ENCODE measurements at places on chromosomes 7 and 10.

GRCh38 chr7:463362-463781, 56.3 kb downstream of the PDGFA start:
- peak; percentile 65 for DNase-seq

DNA sequence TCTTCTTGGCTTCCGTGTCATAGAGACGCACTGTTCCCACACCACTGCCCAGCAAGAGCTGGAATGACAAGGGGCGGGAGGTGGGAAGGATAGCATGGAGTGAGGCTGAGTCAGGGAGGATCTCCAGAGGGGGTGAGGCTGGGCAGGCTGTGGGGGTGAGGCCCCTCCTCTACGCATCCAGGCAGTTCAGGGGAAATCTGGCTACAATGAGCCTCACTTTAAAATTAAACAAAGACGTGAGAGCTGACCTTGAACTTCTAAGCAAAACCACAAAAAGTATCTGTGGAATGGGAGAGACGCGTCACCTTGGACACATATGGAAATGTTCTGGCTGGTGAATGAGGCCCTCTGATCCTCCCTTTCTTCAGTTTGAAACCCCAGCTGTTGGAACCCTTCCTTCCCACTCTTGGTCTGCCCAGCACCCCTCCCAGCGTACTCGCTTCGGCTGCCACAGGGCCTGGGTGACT, 17.7 kb downstream of the WDR91 start:
- DNase-seq = no peak

DNA sequence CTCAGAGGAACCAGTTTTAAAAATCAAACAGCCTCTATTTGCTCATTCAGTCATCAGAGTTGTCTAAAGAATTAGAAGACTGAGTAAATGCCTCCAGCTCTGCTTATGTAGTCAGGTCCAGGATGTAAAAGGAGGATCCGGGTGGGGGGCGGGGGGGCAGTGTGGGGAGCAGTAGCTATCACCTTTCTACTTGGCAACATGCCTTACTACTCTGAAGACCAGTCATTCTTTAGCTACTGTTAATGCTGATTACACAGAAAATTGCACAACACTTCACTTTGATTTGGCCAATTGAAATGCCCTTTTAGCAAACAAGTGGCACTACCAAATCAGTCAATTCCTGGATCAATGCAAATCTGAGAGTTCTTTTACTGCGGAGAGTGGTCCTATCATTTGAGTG, 164.2 kb downstream of the NXPH1 start:
- no peak for DNase-seq

- DNase-seq = no peak
Measured at GRCh38 chr10:498760-499435, 190.6 kb downstream of the DIP2C start.

DNA sequence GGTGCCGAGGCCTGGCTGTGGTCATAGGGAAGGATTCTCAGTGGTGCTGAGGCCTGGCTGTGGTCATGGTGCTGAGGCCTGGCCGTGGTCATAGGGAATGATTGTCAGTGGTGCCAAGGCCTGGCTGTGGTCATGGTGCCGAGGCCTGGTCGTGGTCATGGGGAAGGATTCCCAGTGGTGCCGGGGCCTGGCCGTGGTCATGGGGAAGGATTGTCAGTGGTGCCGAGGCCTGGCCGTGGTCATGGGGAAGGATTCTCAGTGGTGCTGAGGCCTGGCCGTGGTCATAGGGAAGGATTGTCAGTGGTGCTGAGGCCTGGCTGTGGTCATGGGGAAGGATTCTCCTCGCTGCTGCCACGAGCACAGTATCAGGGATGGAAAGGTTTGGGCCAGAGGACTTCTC, 327.3 kb downstream of the ADARB2 start:
- DNase-seq = no peak

DNA sequence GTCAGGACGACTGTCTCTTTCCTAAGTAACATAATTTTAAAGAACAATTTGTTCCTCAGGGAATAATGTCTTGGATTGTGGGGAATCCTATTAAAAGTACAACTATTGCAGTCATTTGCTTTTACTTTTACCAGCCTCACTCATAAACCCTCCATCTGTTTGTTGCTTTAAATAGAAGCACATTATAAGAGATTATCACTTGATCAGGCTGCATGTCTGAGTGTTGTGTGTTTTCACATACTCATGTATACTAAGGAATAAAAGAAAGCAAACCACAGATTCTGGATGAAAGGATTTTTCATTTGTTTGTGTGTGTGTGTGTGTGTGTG, 1077.8 kb downstream of the KCNMA1 start:
- DNase-seq = no peak

- no peak for DNase-seq
Measured at GRCh38 chr10:69468751-69469089, 17.5 kb downstream of the TSPAN15 start.

GRCh38 chr10:48896756-48897440, 42.7 kb downstream of the LRRC18 start:
- no peak for DNase-seq

- DNase-seq = no peak
Measured at GRCh38 chr10:65496541-65496940, 1429.3 kb upstream of the LRRTM3 start.

- DNase-seq = no peak
Measured at GRCh38 chr7:114533131-114533530, 118.5 kb downstream of the FOXP2 start.

- no peak for DNase-seq
Measured at GRCh38 chr7:109529712-109530111, 960.0 kb downstream of the DNAJB9 start.

- no peak for DNase-seq
Measured at GRCh38 chr7:132739271-132739955, 163.1 kb upstream of the PLXNA4 start.

- no peak for DNase-seq
Measured at GRCh38 chr7:150357270-150357669, 11.4 kb upstream of the REPIN1 start.

DNA sequence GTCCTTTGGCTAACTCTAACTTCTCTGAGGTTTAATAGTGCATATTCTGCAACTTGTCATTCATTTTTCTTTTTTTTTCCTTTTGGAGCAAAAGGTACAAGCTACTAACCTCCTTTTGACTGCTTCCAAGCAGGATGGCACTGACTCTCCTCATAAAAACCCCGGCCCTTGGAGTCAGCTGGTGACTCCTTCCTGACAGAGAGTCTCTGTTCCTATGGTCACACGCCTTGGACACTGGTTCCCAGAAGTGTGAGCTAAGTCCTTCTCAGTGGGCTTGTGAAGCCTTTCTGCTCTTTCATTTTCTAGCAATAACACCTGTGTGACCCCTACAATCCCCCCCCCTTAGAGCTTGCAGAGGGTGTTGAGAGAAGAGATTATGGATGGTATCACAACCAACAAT, 21.7 kb downstream of the DOCK4 start:
- DNase-seq = no peak

- no peak for DNase-seq
Measured at GRCh38 chr10:101607124-101607523, 19.0 kb downstream of the DPCD start.

DNA sequence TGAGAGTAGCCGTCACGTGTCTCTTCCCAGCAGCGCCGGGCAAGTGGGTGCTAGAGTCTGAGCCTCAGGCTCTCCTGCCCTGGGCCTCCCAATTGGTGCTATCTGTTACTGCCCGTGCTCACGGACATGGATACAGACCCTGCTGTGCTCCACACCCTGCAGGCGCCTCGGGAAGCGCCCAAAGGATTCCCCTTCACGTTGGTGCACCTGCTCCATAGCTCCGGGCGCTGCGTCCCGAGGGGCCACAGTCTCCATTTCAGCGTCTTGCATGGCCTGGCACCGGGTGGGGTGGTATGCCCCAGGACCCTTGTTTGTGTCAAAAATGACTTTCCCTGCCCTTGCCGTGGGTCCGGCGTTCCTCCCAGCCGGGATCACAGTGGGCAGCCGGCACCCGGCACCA, 13.8 kb upstream of the ZNF212 start:
- DNase-seq = no peak

DNA sequence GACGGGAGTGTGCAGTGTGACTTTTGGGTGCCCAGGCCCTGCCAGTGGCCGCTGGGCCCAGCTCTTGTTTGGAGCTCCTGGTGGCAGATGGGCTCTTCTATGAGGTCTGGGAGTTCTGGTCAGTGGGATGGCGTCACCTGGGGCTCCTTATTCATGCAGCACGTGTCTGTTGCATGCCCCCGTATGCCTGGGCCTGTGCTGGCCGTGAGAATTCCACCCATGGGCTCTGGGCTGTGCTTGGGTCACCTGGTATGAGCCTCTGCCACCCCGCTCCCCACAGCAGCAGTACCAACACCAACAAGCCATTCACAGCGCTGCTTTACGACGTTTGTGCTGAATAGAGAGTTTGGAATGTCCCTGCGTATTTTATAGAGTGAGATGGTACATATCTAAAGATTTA, 27.1 kb downstream of the INPP5A start:
- no peak for DNase-seq

DNA sequence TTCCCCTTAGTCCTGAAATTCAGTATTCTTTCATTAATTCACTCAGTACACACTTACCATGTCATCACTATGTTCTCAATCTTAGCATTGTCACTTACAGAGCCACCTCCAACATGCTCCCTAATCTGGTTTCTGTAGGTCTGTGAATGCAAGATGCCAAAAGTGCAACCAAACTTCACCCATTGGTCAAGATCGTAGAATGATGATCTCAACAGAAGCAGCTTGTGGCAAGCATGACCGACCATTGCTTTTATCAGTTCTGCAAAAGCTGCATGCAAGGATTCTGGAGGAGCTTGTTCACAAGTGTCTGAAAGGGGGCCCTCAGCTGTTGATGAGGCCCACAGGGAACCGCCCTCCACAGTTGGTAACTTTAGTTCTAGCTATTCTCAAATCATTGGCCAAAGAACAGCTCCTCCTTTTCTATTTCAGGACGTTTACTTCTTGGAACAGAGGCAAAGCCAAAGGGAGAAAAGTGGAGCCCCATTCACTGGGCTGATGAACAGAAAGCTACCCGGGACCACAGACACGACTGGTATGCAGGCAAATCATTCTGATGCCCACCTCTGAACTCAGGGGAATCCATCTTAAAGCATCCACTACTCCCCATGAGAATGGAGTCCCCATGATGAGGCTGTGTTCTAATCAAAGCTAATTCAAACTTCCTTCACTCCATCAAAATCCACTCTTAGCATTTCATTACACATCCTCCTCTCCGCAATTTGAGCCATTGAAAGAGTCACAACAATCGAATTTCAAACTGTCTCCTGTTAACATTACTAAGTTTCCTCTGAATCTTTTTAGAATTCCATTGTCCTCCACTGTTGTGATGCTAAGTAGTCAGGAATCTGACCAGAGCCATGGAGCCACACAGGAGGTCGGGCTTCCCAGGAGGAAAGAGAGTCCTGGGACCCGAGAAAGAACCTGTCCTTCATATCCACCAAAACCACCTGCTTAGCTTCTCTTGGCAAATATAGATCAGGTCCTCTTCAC, 13.9 kb downstream of the GRB10 start:
- DNase-seq = no peak

DNA sequence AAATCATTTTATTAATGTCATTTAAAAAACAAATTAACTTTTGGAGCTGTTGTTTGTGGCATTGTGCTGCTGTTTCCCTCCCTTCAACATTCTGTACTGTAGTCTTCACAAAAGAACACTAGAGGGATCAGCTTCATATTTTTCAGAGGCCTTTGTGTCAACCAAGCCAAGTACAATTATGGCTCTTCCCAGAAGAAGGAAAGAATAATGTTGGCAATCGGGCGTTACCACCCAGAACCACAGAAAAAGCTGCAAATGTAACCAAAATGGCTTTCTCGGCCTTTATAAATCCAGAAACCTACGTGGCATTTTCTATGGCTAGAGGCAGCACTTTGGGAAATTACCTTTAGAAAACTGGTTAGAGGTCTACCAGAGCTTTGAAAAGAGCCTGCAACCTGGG, 98.8 kb upstream of the COL1A2 start:
- DNase-seq = no peak

- DNase-seq = no peak
Measured at GRCh38 chr7:92625617-92626016, 35.4 kb upstream of the FAM133B start.

DNA sequence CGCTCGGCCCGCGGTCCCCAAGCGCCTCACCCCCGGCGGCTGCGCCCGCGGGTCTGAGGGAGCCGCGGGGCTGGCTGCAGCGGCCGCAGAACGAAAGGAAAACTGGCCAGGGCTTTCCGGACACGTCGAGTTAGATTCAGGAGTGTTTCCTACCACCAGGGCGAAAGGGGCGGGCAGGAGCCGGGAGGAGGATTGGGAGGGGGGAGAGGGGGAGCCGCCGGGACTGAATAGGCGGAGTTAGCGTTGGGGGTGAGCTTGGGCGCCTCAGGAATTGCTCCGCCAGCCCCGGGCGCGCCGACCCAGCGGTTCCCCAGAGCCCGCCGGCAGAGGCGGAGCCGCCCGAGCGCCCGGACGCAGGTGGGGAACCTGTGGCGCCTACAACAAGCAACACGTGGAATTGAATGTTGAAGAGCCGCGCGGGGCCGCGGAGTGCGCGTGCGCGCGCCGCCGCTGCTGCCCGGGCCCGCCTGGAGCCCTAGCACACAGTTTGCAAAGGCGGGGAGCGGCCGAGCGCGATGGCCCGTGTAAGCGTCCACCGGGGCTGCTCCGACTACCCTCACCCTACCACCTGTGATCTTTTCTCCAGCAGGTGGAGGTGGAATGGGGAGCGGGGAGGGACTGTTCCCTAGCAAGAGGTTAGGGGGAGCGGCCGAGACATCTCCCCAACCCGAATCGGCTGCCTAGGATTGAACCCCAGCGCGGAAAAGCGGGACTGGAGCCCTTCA, at the start of gene CADPS2:
CADPS2 (minus strand) TSS at position 104 of the 725 bp plus-strand sequence. CDS start 123 bp downstream, outside the sequence.
- DNase-seq = peak; percentile 92

- DNase-seq = no peak
Measured at GRCh38 chr10:51046654-51047053, 27.6 kb upstream of the PRKG1 start.

DNA sequence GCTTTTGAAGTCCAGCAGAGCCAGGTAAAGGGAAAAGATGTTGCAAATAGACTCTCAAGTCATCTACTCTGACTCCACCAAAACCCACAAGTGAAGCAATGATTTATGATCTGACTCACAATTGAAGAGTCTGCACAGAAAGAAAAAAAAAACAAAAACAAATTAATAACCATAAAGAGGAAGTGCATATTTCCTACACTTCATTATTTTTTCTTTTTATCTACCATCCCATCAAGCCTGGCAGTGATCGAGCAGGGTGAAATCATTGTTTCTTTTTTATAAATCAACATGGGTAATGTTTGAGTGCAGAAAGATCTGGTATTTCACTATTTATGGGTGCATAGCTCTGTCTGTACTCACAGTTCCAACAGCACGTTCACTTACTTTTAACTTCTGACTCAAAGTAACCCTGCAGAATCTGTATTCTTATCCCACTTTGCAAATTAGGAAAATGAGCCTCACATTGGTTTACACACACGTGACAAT, 829.0 kb downstream of the TNS3 start:
- DNase-seq = no peak

- DNase-seq = no peak
Measured at GRCh38 chr10:121290674-121291073, 307.6 kb downstream of the FGFR2 start.

GRCh38 chr10:123262456-123262855, 108.3 kb downstream of the BUB3 start:
- no peak for DNase-seq

DNA sequence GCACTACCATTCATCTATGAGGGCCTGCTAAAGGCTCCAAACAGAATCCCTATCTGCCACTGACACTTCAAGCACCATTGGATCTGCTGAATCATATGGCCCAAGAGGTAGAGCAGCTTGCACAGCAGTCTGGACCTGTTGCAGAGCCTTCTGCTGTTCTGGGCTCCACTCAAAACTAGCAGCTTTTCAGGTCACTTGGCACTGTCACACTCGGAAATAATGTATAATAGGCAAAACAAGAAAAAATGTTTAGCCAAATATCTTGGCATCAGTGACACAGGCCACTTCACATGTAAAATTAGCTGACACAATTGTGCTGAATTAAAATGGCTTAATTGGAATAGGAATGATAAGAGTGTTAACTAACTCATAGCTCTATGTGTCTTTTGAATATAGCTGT, 1182.9 kb upstream of the LRRTM3 start:
- DNase-seq = no peak

Measured in mesenteric fat pad (tissue), 1 donor.